Activated T-cell treated with anti-CD3 and anti-CD28 coated beads, Interleukin-2, amount 50 U/mL, for 72 hours (primary cell): ENCODE measurements at places on chromosomes 2 and 18.

GRCh38 chr18:48852794-48853193 lies 98.0 kb downstream of the SMAD7 start:
- DNase-seq = no peak

DNA sequence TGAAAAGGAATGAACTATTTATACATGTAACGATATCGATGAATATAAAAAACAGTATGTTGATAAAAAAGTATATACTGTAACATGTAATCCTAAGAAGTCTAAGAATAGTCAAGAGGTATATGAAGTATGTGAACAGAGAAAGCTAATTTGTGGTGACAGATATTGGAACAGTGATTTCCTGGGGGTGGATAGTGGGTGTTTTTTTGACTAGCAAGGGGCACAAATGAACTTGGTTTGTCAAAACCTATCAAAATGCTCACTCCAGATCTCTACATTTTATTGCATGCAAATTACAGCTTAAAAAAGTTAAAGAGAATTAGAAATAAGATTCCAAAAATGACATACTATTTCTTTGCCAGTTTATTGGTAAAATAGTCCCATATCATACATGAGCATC lies 35.4 kb downstream of the PTH2R start:
- no peak for DNase-seq

DNA sequence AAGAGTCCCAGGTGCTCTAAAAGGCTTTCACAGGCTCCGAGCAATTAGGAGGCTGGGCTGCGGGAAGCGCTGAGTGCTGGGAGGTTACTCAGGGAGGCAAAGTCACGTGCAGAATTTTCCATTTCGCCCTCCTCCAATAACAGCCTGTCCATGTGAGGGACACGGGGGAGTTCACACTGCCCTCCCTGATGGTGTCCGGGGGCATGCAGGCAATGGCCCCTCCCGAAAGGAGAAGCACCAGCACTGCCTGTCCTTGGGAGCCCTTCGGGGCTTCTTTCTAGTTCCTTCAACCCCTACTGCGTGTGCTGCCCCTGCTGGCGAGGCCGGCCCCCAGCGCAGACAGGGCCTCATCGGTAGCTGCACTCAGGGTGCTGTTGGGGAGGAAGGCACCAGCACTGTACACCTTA lies 63.1 kb upstream of the HPCAL1 start:
- DNase-seq = no peak

GRCh38 chr2:240507778-240508251 lies 50.0 kb downstream of the ANKMY1 start:
- DNase-seq = no peak

DNA sequence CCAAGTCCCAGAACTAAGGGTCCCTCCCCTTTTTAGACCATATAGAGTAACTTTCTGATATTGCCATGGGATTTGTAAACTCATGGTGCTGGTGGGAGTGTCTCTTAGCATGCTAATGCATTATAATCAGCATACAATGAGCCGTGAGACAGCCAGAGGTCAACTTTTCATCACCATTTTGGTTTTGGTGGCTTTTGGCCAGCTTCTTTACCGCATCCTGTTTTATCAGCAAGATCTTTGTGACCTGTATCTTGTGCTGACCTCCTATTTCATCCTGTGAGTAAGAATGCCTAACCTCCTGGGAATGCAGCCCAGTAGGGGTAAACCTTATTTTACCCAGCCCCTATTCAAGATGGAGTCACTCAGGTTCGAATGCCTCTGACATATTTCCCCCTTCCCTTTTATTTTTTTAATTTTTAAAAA lies 148.2 kb downstream of the PHLPP1 start:
- no peak for DNase-seq
